ENCODE measurements at places on chromosomes 7 and 10. TPM values are rescaled to one million over a fixed set of nuclear protein-coding genes. Genes with fewer than 3 reads are reported as not detected.

TMEM229A gene
- not detected for total RNA-seq

SUV39H2 gene
- 4.8 TPM for total RNA-seq

SORCS3 gene
- total RNA-seq, result 1.3 TPM

MRLN gene
- not detected for total RNA-seq

AKR1C2 gene
- total RNA-seq, result 1.1 TPM

DIP2C gene
- total RNA-seq, result 10.9 TPM

CDC14C gene
- not detected for total RNA-seq

HOXA11 gene
- total RNA-seq, result 24.2 TPM

PTER gene
- 7.5 TPM for total RNA-seq

CHAT gene
- total RNA-seq, result not detected

GATAD1 gene
- 11.2 TPM for total RNA-seq

CALML5 gene
- not detected for total RNA-seq

PAX2 gene
- 7.0 TPM for total RNA-seq

MSS51 gene
- total RNA-seq, result 0.76 TPM

SAMD9L gene
- total RNA-seq, result under 0.01 TPM

DUSP5 gene
- 22.6 TPM for total RNA-seq

ZNF273 gene
- 2.8 TPM for total RNA-seq

PHKG1 gene
- not detected for total RNA-seq
